ENCODE measurements at places on chromosomes 2 and 18.

GRCh38 chr2:223727562-223727961, 109.8 kb downstream of the AP1S3 start:
- H3K4me1 ChIP-seq = peaks cover 17% of the 10 kb centered on the region
- no peaks in the 10 kb centered on the region for H3K27me3 ChIP-seq
- no peak overlapping the region for H3K27ac ChIP-seq

GRCh38 chr18:32831781-32832180, 59.0 kb upstream of the KLHL14 start:
- H3K4me3 ChIP-seq = no peak overlapping the region
- no peaks in the 10 kb centered on the region for H3K4me1 ChIP-seq
- H3K36me3 ChIP-seq = no peaks in the 10 kb centered on the region
- no peaks in the 10 kb centered on the region for H3K27me3 ChIP-seq

DNA sequence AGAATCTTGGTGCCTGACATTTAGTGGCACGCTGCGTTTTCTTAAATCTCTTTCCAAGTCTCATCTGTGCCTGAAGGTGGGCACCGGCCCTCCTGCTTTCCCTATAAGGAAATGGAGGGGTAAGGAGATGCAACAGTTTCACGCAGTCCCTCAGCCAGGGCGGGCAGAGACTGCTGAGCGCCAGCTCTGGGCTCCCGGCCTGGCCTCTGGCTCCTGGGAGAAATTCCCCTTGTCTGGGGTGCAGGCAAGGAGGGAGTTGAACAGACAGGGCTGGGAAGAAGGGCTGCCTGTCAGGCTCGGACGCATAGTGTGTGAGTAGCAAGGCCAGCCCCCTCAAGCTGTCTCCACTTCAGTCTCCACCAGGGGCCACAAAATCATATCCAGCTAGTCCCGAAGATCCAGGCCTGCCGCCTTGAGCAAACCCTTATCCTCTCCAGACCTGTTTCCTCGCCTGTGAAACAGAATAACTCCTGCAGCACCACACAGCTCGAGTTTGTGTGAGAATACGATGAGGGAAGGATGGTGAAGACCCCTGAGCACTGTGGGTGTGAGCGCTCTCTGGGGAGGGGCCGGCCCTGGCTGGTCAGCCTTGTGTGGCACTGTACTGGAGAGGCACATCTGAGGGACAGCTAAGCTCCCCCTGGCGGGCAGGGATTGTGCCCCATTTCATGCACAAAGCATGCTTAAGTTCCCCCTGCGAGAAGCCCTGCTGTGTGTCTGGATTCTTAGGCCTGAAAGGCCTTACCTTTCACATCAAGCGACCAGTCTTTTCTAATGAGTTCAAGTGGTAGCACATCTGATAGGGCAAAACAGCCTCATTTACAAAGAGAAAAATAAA, 33.8 kb downstream of the SDC1 start:
- DNase-seq = no peak
- no peaks in the 10 kb centered on the region for H3K27me3 ChIP-seq
- no peaks in the 10 kb centered on the region for H3K4me1 ChIP-seq
- H3K36me3 ChIP-seq = no peaks in the 10 kb centered on the region
- H3K27ac ChIP-seq = no peak overlapping the region

- no peak overlapping the region for H3K4me3 ChIP-seq
- no peak overlapping the region for H3K27ac ChIP-seq
- H3K27me3 ChIP-seq = no peaks in the 10 kb centered on the region
- DNase-seq = no peak
- peaks cover 36% of the 10 kb centered on the region for H3K4me1 ChIP-seq
These were observed 61.6 kb upstream of the SLC38A11 start for GRCh38 chr2:165016772-165017411.

DNA sequence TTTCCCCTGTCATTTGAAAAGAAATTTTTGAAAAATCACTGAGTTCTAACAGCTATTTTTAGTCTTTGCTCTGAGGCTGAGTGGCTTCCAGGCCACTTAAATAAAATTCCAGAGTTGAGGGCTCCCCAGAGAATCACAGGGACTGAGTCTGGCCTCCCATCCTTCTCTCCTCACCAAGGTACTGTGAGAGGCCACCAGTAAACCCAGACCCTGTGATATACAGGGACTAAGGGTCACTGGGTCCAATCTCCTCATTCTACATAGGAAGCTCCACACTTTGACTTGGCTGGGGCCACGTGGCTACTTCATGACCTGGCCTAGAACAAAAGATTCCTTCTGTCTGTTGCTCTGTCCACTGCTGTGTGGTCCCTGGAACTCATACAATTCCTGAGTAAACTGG, 123.2 kb upstream of the CDCA7 start:
- H3K4me1 ChIP-seq = no peaks in the 10 kb centered on the region
- H3K27me3 ChIP-seq = no peaks in the 10 kb centered on the region
- H3K27ac ChIP-seq = no peak overlapping the region
- DNase-seq = no peak
- H3K36me3 ChIP-seq = peaks cover 26% of the 10 kb centered on the region

DNA sequence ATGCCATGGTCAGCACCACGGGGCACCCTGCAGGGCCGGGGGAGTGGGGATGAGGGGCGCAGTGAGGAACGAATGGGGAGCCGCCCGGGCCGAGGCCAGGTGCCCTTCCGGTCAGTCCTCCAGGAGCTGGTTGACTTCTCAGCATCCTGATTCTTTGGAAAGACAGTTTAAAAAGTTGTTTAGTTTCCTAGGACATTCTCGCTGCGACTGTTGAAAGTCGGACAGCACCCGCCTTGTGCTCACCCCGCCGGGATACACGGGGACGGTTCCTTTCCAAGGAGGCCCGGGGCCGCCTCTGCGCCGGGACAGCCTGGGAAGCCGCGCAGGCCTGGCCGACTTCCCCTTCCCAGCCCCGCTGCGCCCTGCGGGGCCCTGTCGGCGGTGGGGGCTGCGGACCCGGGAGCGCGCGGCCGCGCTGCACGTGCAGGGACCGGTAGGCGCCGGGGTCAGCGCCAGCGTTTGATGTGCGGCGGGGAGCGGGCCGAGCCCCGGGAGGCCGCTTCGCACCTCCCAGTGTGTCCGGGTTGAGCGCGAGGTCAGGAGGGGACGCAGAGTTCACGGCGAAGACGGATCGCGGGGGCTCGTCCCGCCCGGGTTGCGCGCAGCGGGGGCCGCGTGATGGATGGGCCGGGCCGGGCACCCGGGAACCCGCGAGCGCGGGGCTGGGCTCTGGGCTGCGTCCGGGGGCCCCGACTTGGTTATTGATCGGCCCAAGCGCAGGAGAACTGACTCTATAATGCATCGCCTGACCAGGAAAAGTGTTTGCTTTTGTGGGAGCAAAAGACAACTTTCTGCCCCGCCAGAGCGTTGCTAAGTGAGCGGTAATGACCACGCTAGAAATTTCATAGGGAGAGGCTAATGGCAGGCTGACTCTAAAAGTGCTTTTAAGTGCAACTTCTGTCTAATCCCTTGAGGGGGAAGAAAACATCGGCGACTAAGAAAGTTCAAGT, 28.0 kb upstream of the SMIM21 start:
- H3K4me1 ChIP-seq = no peaks in the 10 kb centered on the region
- peaks cover 50% of the 10 kb centered on the region for H3K27me3 ChIP-seq
- no peaks in the 10 kb centered on the region for H3K36me3 ChIP-seq
- no peak overlapping the region for H3K27ac ChIP-seq
- H3K4me3 ChIP-seq = peak overlapping the region; percentile 49

DNA sequence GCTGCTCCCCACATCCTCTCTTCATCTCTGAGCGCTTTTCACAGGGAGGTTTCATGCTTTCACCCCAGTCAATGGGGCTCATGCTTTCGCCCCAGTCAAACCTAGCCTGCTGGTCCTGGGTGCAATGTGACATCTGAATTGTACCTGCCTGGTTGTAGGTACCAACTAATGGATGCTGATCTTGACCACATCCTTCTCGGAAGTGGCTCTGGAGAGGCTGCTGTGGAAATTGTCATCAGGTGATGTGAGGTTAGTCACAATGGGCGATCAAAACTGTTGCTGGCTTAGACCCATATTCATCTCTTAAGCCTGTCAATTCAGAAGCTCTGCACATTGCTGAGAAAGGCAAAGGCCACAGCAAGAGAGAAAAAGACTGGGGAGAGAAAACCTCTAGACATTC, 32.7 kb upstream of the ALKAL2 start:
- no peak overlapping the region for H3K4me3 ChIP-seq
- no peak for DNase-seq
- H3K4me1 ChIP-seq = no peaks in the 10 kb centered on the region
- H3K27ac ChIP-seq = no peak overlapping the region
- no peaks in the 10 kb centered on the region for H3K27me3 ChIP-seq
- no peaks in the 10 kb centered on the region for H3K36me3 ChIP-seq

DNA sequence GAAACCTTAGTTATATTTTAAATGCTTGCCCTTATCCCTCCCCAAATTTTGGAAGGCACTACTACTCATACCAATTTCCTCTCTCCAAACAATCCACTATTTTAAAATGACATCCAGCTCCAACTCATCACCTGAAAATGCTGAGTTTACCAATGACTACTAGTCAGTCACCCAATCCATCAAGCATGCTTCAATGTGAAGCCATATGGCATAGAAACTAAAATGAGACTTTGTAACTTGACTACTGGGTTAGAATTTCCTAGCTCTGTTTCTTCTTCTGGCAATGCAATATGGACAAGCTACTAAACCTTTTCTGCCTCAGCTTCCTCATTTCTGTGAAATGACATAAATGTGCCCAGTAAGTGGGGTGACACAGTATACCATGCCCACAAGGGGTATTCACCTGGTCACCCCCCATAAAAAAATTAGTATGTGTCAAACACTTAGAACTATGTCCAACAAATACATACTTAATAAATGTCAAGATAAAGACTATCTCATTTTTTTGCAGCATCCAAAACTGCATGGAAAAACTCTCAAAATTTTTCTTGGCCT, 10.0 kb upstream of the STPG4 start:
- H3K27ac ChIP-seq = peak overlapping the region; percentile 13
- H3K36me3 ChIP-seq = peaks cover 38% of the 10 kb centered on the region
- DNase-seq = no peak
- peaks cover 56% of the 10 kb centered on the region for H3K4me1 ChIP-seq

DNA sequence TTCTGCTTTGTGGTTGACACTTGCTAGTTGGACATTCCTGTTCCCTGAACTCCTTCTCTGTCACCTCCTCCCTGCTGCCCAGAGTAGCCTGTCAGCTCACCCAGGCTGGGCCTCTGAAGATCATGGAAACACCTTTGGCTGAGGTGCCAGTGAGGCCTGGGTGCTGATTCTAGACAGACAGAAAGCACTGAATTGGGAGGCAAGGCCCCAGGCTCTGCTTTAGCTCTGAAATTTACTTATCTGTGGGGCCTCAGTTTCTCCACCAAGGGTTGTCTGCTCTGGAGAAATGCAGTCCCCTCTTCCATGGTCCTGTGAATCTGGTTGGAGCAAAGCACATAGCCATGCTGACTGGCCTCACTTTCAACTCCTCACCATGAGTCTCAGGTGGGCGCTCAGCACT, 104.6 kb upstream of the SIX3 start:
- no peak overlapping the region for H3K27ac ChIP-seq
- H3K4me3 ChIP-seq = no peak overlapping the region
- H3K27me3 ChIP-seq = no peaks in the 10 kb centered on the region
- no peaks in the 10 kb centered on the region for H3K36me3 ChIP-seq
- no peak for DNase-seq

DNA sequence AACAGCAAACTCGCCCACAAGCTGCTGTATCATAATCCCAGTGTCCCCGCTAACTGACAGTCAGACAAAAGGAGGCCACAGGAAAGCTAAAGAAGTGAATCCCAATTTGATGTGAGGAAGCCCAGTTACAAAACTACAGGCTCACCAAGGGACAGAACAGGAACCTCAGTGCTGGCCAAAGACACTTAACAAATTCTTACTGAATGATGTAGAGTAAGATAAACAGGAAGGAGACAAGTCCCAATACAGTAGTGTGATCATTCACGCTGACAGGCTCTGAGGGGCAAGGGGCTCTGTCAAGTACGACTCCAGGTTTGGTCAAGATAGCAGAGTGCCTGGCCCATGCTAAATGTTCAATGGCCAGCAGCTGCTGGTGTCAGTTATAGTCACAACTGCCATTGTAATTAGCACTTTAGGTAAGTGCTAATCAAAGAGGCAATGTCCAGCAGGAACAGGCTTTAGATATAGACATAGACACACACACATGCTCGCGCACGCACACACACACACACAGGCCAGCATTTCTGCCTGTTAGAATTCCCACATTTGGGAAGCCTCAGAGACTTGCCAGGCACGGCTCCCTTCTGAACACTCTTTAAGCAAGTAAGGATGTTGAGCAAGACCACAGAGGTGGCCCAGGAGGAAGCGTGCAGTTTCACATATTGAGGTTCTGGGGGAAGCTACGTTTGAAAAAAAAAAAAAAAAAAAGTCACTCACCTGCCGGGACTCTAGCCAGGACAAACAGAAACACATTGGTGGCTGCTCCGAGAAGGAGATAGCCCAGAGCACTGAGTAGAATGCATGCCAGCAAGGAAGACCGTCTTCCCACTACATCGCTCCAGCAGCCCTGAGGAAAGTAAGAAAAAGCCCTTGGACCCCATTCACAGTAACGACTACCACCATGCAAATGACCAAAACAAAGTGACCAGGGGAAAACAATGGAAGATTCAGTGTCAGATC, 35.4 kb upstream of the TMEM182 start:
- no peak overlapping the region for H3K27ac ChIP-seq
- DNase-seq = no peak
- H3K27me3 ChIP-seq = no peaks in the 10 kb centered on the region
- no peaks in the 10 kb centered on the region for H3K4me1 ChIP-seq
- peaks cover 32% of the 10 kb centered on the region for H3K36me3 ChIP-seq

DNA sequence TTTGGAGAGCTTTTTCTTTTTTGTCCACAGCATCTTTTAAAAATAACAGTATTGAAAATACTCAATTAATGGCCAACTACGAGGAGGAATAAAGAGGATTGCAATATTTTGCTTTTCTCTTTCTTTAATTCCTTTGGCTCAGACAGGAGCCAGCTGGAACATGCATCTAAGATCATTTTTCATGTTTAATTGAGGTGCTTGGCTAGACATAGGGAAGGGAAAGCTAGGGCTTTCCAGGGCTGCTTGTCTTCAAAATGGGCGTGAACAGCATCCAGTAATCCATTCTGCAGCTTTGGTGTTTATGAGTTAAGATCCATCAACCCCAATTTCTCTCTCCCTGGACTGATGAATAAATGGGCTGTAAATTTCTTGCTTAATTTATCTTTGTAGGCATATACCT, 323.0 kb downstream of the PTPRM start:
- H3K36me3 ChIP-seq = no peaks in the 10 kb centered on the region
- H3K4me3 ChIP-seq = no peak overlapping the region
- H3K27me3 ChIP-seq = no peaks in the 10 kb centered on the region
- no peaks in the 10 kb centered on the region for H3K4me1 ChIP-seq

- no peaks in the 10 kb centered on the region for H3K4me1 ChIP-seq
- H3K4me3 ChIP-seq = no peak overlapping the region
- H3K36me3 ChIP-seq = peaks cover 20% of the 10 kb centered on the region
These were observed 18.8 kb downstream of the COX7A2L start for GRCh38 chr2:42342061-42342794.

- H3K27me3 ChIP-seq = no peaks in the 10 kb centered on the region
- H3K4me1 ChIP-seq = peaks cover 14% of the 10 kb centered on the region
- DNase-seq = peak; percentile 75
- H3K4me3 ChIP-seq = no peak overlapping the region
These were observed 61.0 kb downstream of the BIN1 start for GRCh38 chr2:127045792-127046501.

GRCh38 chr2:7999683-8000476, 682.0 kb upstream of the ID2 start:
- no peaks in the 10 kb centered on the region for H3K27me3 ChIP-seq
- H3K4me1 ChIP-seq = no peaks in the 10 kb centered on the region
- no peaks in the 10 kb centered on the region for H3K36me3 ChIP-seq
- no peak for DNase-seq

Data from spleen (tissue), 13 donors.